ENCODE measurements at places on chromosomes 16 and 17.

GRCh38 chr16:19688396-19689024 is 29.5 kb downstream of the KNOP1 start:
- no peak for DNase-seq

- no peak for DNase-seq
Measured at GRCh38 chr16:19717314-19717713, 713 bp downstream of the KNOP1 start.

DNA sequence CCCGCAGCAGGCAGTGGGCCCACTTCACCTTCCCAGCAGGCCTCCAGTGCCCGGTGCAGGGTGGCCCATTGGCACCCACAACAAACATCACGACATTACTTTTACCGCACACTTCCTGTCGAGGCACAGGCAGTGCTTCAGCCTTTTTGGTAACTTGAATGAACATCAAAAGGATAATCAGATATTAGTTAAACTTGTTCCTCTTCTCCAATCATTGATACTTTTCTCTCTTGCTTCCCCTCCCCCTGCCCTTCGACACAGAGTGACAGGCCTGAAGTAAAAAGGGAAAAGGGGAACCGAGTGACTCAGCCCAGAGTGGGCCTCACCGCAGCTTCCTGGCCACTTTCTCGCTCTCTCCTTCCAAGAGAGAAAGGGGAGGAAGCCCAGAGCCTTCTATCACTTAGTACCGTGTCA is 507.0 kb downstream of the MAF start:
- peak; percentile 9 for DNase-seq

GRCh38 chr17:22703204-22703603 is 1010.9 kb downstream of the KCNJ18 start:
- no peak for DNase-seq

DNA sequence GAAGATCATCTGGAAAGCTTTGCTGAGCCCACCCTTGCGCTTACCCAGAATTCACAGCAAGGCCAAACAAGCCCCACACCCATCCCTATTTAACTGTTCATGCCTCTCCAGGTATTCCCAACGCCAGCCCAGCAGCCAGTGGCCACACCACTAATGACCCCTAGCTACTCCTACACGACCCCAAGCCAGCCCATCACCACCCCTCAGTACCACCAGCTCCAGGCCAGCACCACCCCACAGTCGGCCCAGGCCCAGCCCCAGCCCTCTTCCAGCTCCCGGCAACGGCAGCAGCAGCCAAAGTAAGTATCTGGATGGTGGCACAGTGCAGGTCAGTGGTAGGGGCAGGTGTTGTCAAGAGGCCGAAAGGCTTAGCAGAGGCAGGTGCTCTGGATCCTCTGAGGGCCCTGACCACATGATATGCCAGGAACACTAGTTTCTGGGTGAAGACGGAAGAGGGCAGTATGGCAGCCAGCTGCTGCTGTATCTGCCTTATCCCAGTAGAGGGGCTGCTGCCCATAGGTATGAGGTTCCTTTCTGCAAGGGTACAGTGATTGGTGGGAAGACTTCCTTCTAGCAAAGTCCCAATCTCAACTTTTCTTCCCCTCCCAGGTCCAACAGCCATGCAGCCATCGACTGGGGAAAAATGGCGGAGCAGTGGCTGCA is 10.7 kb downstream of the PROCA1 start:
- DNase-seq = no peak

DNA sequence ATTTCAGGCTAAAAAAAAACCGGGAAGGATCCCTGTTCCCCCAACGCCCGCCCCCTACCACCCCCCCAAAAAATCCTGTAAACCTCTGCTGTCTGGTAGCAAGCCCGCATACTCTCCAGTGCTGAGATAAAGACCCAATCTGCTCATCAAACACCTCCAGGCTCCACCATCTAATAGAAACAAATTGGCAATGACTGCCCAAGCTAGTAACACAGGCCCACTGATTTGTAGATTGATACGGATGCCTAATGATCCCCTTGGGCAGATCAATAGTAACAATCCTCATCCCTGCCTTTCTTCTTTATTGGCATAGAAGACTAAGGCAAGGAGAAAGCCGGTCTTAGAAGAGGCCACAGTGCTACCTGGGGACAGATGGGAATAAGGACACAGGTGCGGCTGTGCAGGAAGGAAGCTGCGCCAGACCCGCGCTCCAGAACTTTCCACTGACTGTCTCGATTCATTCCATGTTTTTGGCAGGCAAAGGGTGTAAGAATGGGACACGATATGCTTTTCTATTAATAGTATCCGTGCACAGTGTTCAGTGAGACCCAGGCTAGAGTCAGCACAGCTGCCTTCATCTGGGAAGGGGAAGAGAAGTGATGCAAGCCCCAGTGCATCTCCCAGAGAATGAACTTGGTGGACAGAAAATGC is 407.6 kb upstream of the PSMD7 start:
- DNase-seq = no peak

- no peak for DNase-seq
Measured at GRCh38 chr17:55487695-55488432, 23.4 kb downstream of the SMIM36 start.

DNA sequence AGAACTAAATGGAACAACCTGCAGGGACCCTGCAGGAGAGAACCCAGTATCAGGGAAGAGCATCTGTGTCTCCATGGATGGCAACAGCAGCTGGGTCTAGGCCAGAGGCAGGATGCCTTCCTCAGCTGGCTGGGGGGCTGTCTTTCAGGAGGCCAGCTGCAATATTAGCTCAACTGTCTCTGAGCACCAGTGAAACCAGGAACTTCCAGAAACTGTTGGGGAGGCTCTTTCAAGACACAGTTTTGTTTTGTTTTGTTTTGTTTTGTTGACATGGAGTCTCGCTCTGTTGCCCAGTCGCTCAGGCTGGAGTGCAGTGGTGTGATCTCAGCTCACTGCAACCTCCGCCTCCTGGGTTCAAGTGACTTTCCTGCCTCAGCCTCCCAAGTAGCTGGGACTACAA is 7.6 kb downstream of the GPR142 start:
- DNase-seq = no peak

All from naive thymus-derived CD4-positive, alpha-beta T cell (primary cell).